Thymus (tissue), 14 donors: ENCODE measurements at places on chromosomes 2 and 18.

DNA sequence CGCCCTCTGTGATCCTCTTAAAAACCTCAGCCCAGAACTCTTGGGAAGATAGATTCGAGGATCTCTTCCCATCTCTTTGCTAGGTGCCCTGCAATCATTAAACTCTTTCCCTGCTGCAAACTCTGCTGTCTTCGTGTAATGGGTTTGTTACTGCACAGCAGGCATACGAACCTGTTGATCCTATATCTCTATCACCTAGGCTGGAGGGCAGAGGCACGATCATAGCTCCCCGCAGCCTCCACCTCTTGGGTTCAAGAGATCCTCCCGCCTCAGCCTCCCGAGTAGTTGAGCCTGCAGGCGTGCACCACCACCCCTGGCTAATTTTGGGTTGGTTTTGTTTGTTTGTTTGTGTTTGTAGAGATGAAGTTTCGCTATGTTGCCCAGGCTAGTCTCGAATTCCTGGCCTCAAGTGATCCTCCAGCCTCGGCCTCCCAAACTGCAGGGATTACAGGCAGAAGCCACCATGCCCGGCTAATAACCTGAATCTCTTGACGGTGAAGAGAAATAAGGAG is 493 bp upstream of the BBS5 start:
- DNase-seq, result no peak

GRCh38 chr18:9758624-9759075 is 50.5 kb downstream of the RAB31 start:
- peak; percentile 40 for DNase-seq

DNA sequence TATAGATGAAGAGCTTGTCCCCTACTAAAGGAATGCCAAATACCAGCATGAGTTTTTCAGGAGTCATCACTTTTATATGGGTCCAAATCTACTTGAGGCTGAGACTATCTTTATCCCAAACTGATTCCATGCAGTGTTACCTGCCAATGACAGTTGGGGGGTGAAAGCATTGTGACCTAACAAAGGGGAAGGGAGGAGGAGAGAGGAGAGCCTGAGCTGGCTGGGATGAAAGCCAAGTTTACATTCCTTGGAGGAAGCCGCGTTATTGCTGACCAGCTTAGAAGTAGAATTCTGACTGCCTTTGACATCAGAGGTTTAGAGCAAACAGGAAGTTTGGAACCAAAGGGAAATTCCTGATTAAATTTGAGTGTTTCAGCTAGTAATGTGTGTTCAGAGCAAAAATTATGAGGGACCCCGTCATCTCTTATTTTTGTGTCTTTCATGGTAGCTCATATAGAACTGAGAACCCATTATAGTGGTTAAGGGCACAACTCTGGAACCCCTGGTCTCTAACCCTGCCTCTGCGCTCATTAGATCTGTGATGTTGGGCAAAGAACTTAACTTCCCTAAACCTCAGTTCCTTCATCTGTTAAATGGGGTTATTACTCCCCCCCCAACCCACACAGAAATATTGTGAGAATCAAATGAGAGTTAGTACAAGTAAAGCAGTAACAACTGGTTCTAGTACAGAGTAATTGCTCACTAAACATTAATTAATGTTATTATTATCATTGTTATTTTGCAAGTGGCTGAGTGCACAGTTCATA is 199.3 kb upstream of the EPAS1 start:
- peak; percentile 37 for DNase-seq

- DNase-seq, result no peak
Measured at GRCh38 chr18:10508591-10508990, 17.2 kb upstream of the NAPG start.

DNA sequence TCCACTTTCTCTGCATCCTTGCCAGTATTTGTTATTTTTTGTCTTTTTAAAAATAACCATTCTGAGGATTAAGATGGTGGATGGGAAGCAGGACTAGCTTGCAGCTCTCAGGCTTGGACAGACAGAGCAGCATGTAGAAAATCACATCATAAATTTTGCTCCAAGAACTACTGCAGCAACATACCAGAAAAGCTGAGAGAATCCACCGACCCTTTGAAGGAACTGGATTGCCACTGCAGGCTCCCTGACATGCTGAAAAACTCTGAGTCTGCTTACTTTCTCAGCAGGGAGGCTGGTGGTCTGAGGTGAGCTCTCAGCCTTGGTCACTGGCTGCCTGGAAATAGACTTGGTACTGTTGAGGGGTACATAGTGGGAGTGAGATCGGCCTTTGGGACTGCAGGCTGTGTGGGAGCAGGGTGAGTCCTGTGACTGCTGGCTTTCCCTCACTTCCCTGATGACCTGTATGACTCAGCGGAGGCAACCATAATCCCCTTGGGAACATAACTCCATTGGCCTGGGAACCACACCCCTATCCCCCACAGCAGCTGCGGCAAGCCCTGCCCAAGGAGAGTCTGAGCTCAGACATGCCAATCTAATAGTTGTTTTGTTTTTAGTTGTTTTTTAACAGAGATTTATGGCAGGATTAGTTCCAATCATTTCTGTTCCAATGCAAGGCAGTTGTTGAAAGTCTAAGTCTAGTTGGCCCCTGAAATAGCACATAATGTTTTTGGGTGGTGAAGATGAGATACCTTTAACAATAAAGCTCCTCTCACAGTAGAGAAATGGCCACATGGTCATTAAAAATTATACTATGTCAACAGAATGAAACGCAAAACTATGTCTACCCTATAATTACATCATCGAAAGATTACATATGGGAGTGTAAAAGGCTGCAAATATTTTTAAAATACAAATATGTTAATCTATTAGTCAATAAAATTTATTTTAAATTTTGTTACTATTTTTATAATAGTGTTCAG is 414.2 kb upstream of the CHAC2 start:
- DNase-seq, result no peak

DNA sequence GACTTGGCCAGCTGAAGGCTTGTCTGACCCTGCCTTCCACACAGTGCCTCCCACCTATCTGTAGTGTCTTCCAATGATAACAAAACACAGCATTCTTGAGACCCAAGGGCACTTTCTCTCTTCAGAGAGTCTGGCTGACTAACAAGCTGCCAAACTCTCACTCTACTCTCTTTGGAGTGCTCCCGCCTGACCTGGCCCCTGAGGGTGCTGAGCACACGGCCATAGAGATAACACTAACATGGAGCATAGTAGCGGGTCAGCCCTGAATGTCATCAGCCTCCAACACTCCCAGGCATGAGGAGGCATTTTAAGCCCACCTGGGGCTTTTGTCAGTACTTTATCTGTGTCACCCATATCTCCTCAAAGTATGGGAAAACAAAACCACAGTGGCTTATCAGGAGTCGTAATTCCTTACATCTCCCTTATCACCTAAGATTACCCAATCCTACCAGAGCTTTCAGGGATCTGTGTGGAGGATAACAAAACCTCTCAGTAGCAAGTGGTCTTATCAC is 160.3 kb upstream of the TCF4 start:
- no peak for DNase-seq

DNA sequence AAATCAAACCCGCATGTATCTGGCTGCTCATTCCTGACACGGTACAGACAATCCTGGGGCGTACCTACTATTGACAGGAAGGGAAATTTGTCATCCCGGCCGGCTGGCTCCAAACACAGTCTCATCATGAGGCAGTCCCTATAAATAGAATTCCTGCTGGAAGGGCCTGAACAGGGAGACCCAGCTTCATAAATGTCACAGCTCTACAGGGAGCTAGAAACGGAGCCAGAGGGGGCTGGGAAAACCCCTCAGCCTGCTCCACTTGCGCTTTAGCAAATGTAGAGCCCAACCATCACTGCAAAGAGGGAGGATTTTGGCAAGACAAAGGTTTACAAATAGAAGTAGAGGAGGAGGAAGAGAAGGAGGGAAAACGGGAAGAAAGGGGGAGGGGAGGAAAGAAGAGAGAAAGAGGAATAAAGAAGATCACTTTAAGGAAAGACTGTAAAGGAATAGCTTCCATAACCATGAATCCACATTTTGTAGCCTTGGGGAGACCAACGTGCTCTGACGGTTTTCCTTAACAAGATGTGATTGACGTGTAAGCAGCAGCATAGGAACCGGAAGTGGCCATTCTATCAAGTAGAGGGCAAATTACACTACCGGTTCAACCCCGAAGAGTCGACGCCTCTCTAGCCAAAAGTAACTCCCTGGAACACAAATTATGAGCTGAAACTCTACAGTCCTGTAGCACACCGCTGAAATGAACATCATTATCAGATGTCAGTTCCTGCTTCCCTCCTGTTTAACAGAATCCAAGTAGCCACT is 56.8 kb upstream of the TTN start:
- DNase-seq, result no peak

DNA sequence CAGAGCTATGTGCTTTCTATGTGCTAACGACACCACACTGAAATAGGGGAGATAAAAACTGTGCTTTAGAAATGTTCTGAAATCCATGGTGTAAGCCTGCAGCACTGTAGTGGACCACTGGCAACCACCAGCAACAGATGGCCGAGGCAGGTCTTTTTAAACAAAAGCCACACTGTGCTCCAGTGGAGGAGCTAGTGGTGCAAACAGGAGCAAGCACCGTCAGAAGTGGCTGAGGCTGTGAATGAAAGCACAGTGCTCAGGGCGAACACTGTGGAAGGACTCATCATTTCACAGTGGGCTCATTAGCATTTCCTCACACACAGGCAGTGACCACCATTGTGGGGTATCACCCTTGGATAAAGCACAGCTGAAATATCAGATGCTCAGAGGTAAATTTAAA is 22.9 kb upstream of the MTX2 start:
- no peak for DNase-seq

GRCh38 chr18:55847960-55848359 is 260.0 kb upstream of the TCF4 start:
- DNase-seq, result no peak

- DNase-seq, result no peak
Measured at GRCh38 chr2:70596293-70596692, 42.7 kb upstream of the TGFA start.

DNA sequence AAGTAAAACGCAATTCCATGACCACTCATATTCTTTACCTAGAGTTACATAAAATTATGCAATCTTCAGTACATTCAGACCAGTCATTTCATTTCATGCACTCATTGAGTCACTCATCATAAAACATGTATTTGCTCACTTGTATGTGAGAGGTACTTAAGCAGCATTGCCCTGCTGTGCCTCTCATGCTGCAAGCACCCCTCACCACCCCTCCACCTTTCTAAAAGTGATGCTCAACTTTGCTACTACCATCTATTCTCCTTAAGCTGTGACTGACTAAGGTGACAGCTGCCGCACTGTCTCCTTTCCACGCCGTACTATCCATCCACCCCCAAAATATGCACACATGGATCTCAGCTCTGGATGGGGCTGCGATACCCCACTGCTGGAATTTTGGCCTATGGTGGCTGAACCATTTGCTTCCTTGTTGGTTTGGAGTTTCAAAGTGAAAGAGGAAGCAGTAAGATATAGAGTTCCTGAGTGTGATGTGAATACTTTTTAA is 7.2 kb downstream of the ARHGAP25 start:
- DNase-seq, result no peak

DNA sequence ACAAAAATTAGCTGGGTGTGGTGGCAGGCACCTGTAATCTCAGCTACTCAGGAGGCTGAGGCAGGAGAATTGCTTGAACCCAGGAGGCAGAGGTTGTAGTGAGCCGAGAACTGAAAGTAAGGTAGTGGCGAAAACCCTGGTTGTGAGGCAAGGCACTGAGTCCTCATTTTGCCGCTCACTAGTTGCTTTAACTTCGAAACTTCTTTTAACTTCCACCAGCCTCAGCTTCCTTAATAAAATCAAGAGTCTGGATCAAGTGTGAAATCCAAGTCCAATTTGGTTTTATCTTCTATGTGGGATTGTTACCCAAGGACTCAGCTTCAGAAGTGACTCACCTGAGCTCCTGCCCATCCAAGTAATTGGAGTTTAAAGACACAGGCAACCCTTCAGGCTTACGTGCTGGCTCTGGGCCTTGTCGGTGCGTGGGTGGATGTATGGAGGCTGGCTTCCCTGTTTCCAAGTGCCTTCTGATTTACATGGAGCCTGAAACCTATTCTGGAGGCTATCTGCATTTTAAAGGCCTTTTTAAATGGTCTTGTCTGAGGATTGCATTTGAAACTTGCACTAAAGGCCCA is 374.2 kb upstream of the ID2 start:
- DNase-seq, result no peak

DNA sequence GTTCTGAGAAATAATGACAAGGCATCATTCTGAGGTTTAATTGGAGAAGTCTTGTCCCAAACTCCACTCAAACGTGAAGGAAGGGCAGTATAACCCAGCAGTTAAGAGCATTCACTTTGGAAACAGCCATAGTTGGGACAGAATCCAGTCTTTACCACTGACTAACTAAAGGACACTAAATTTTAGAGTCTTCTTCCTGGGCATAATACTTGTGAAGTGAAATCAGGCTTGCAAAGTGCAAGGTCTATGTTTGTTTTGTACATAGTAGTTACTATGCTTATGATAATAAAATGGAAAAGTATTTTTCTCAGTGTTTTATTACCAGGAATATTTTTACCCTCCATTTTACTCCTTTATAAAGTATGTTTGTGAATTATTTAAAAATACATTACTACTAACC is 748.2 kb upstream of the ID2 start:
- DNase-seq, result no peak

GRCh38 chr18:65057439-65058083 is 693.3 kb upstream of the CDH7 start:
- DNase-seq, result no peak

GRCh38 chr2:45905632-45905958 is 254.1 kb downstream of the PRKCE start:
- DNase-seq, result no peak

DNA sequence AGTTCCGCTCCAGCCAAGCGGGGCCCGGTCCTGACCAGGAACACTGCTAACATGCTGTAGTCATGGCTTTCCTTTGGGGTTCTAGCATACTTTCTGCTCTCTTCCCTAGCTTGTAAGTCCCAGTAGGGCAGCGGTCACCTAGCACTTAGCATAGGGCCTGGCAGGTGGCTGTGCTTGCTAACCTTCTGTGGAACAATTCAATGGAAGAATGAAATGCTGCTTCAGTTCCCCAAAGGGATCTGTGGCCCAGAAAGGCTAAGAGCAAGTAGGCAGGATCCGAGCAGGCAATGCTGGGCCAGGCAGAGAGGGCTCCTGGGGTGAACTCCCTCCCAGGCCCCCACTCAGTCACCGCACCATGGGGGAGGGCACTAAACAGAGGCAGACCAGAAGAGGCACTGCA is 266.8 kb downstream of the CELF4 start:
- DNase-seq, result no peak
